Fibroblast of skin of abdomen (primary cell): ENCODE measurements at places on chromosomes 7 and 10.

DNA sequence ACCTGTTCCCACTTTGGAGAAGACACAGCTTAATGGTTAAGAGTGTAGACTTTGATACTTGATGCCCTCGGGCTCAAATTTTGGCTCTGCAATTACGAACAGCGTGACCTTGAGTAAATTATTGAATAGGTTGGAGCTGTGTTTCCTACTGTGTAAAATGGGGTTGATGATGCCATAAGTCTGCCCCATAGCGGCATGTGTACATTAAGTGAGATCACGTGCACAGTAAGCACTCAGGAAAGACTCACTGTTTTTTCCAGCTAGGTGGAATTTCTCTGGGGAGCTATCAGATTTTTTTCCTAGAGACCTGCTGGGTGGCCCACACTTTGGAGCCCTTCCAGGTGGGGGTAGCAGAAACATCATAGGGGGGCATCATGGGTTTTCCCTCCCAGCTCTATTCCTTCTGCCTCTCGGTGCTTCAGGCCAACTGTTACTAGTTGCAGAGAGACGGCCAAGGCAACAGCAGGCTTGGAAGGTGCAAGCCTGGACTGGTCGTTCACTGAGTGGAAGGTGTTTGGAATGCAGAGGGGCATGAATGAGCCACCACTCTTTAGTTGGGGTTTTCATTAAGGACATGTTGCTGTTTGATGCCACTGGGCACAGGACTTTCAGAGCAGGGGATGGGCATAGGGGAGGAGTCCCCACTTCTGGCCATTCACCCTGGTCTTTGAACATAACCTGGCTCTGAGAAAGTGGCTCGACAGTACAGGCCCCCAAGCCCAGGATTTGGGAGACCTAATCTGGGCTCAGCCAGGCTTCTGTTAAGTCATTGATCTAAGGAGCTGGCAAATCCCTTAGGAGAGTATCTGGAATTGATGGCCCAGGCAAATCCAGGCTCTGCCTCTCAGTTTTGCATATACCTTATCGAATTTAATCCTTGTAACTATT, 64.0 kb downstream of the SYPL1 start:
- DNase-seq = no peak

- peak; percentile 75 for DNase-seq
These were observed 590.9 kb upstream of the ANKRD30A start for GRCh38 chr10:36534471-36535002.

DNA sequence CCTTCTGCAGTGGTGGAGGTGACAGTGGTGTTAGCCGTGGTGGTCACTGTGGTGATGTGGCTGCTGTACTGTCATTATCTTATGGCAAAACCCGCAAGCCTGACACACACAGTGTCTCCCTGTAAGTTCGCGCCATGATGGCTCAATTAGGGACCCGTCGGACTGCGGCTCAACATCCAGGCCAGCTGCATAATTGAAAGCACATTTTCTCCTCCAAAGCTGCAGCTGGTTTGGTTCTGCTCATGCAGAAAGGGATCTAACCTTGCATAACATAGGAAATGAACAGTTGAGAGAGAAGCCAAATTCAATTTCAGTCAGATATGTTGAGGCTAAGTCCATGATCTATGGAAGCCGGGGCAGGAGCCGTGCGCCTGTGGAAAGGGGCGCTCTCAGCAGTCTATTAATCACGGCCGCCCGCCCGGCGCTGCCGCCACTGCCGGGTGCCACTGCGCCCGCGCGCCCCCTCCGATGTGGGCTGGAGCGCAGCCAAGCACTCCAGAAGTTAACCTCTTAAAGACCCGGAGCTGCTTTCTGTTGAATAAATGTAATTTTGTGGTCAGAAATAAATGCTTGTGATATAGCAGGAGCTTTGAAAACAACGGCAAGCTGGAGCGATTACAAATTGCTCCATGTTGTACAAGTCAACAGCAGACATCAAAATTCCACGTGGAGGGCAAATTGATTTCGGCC, 227.7 kb downstream of the CUX1 start:
- DNase-seq = peak; percentile 99

GRCh38 chr10:11639849-11640764, 28.7 kb upstream of the USP6NL start:
- DNase-seq = no peak

- DNase-seq = no peak
These were observed 526.9 kb upstream of the VSTM2A start for GRCh38 chr7:54015251-54015650.

DNA sequence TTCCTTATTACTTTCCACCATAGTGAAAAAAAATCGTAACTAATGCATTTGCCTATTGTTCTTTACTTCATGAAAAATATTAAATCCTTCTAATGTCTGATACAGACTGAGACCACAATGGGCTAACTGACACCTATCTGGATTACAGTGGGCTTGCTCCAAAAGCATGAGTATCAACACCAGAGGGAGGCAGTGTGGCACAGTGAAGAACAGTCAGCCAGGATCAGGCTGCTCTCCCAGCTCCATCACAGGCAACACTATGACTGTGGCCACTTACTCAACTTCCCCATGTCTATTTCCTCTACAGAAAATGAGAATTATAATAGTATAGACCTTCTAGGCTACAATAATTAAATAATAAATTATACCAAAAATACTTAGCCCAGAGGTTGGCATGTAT, 97.2 kb downstream of the SLC25A13 start:
- DNase-seq = no peak

DNA sequence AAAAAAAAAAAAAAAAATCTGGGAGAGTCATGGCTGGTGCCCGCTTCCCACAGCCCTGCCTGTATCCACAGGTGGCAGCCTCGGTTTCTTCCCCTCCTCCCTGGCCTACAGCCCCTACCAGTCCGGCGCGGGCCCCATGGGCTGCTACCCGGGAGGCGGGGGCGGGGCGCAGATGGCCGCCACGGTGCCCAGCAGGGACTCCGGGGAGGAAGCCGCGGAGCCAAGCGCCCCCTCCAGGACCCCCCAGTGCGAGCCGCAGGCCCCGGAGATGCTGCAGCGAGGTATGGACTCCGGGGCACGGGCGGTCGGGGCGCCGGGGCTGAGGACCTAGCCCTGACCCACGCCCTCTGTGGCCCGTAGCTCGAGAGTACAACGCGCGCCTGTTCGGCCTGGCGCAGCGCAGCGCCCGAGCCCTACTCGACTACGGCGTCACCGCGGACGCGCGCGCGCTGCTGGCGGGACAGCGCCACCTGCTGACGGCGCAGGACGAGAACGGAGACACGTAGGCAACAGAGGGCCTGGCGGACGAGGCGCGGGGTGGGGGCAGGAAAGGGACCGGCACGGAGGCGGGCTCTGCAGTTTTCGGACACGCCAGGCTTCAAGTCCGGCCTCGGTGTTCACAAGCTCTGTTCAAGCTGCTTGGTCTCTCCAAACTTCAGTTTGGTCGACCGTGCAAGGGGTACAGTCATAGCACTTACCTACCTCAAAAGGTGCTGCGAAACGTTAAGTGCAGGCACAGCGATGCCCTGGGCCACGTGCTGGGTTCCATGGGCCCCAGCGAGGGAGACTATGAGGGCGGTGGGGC, 3.9 kb downstream of the NFKB2 start:
- peak; percentile 80 for DNase-seq

DNA sequence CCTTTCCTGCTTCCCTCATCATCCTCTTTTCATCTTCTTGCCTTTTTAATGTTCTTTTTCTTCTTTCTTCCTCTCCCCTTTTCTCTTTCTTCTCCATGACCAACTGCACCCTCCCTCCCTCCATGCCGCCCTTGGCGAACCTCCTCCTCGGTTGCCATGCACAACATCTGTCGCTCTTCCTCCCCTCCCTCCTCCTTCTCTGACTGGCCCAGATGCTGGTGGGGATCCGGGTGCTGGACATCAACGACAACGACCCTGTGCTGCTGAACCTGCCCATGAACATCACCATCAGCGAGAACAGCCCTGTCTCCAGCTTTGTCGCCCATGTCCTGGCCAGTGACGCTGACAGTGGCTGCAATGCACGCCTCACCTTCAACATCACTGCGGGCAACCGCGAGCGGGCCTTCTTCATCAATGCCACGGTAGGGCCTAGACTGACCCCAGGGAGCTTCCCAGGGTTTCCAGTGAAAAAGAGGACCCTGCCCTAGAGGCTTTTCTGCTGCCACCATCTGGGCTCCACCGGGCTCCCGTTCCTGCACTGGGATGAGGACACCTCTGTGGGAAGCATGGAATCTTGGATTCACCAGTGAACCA, 11.5 kb upstream of the VSIR start:
- DNase-seq = no peak

DNA sequence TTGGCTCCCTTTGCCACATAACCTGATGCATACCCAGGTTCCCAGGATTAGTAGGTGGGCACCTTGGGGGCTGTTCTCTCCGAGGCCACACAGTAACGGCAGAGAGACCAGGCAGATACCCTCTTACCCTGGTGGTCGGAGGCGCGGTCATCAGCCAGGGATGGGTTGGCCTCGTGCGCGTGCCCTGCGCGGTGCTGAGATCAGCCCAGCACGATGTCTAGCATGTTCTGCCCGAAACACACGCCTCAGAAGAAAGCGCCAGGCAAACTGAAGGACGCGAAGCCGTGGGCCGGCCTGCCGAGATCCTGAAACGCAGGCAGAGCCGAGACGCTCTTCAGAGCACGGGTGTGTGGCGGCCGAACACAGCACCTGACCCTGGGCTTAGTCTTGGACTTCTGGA, 34.7 kb upstream of the CFAP46 start:
- DNase-seq = no peak

DNA sequence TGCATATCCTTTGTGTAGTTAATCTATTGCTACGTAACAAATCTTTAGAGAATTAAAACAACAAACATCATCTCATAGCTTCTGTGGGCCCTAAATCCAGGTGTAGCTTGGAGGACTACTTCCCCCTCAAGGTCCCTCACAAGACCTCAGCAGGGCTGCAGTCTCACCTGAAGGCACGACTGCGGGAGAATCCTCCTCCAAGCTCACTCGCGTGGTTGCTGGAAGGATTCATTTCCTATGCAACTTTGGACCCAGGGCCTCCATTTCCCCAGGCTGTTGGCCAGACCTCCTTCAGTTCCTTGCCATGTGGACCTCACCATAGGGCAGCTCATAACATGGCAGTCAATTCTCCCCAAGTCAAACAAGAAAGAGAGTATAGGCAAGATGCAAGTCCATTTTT, 140.4 kb downstream of the OAT start:
- DNase-seq = no peak

- no peak for DNase-seq
These were observed 154.0 kb downstream of the PLXDC2 start for GRCh38 chr10:19970256-19970655.

DNA sequence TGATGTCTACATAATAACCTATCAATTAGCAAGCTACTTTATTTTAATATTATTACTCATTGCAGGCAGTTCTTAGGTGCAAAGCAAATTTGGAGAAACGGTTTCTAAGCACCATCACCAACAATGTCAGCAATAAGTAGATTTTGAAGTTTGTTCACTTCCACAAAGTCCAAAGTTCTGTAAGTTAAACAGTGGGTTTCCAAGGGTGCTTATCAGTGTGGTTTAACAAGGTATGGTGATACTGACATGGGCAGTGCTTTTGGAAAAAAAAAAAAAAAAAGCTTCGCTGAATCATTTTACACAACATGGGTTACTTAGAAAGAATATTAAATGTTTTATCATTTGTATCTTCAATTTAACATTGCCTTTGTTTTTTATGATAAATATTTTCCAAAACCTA, 101.8 kb downstream of the SPAG6 start:
- no peak for DNase-seq

DNA sequence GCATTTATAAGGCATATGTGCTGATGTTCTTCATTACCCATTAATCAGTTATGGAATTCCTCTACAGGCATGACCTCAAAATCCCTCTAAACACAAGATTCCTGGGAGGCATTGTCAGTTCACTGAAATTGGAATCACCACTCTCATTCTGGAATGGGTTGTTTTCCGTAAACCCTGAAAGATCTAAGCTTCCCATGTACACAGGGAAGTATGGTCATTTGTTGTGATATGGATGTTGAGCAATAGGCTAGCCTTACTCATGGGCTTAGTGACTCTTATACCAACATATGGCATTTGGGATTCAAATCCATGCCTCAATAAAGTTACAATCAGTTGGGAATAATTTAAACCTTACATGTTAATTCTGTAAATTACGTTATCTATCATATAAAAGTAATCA, 258.0 kb downstream of the XPNPEP1 start:
- no peak for DNase-seq

DNA sequence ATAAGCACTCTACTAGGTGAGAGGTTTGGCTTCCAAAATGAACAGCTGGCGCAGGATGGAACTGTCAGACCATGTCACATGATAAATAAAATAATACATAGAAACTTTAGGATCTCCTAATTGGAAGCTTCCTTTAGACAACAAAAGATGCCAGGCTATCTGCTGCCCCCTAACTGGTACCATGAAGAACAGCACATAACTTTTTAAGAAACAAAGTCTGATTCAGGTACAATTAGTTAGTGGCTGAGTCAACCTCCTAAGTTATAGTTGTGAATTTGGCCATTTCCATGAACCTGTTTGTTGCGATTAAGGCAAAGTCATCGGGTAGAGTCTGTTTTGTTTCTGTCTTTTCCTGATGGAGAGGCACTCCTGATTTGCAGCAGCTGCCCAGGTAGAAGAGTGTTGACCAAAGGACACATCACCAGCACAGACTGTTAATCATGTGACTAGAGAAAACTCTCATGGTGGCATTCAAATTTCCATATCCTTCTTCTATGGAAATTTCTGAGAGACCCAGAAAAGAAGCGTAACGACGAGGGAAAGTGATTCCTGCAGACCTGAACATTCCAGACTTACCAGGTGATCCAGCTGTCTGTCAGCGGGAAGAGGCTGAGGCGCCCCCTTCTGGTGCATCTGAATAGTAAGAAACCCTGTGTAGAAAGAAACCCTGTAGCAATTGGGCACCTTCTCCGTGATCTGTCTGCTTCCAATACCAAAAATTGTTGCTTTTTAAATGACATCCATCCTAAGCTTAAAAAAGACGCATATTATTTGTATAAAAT, 8.6 kb upstream of the INHBA start:
- no peak for DNase-seq

- DNase-seq = no peak
These were observed 196.1 kb upstream of the KLF14 start for GRCh38 chr7:130929896-130930659.

DNA sequence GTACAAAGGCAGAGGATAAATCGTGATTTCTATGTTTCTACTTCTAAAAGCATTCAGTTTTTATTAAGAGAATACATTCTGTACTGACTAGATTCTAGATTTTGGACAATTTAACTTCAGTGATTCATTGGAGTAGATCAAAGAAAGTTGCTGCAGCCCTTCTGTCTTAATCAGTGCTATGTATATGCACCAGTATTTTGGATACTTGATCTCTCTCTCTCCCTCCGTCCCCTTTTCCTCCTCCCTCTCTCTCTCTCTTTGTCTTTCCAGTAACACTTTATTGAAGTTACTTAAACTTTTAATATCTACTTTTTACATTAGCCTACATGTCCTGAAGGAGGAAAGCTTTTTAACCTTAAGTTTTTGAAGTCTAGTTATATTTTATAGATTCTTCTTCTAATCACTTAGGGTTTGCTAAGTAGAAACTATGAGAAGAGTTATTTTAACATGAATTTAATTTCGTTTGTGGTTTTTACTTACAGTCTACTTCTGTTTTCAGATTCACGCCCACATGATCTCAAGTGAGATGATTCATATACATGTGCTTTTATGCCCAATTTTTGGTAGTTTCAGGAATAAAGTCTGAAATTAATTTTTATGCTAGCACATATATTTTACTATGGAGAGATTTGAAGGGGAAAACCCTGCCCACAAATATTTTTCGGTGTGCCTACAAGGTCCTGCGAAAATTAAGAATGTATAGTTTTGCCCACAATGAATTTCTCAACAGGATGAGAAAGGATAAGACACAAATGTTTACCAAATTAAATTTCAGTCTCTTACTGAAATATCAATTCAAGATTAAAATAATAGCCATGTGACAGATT, 9.1 kb downstream of the MDFIC start:
- DNase-seq = peak; percentile 59
